SW 1271 (cell line): ENCODE measurements at places on chromosomes 12 and 14.
A peak's percentile ranks its signal among the peaks of the same experiment; 100 is the strongest.

DNA sequence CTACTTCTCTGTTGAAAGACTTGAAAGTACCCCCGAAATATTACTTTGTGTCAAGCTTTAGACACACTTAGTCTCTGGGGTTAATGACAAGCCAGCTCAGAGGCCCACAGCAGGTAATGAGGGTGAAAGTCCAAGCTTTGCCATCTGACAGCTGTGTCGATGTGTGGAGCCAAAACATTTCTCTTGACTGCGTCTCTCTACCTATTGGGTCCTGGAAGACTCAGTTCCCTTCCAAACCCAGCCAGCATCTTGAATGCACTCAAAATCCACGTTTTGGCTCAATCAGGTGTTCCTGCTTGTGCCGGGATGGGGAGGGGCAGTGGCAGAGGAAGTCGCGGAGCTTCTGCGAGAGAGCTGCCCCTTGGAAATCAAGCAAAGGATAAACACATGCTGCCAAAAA lies 3.2 kb downstream of the PLXNC1 start:
- DNase-seq, result no peak

- DNase-seq, result no peak
Measured at GRCh38 chr12:44362947-44363346, 513.2 kb downstream of the NELL2 start.

- no peak for DNase-seq
Measured at GRCh38 chr12:68967046-68967445, 34.1 kb upstream of the CPM start.

DNA sequence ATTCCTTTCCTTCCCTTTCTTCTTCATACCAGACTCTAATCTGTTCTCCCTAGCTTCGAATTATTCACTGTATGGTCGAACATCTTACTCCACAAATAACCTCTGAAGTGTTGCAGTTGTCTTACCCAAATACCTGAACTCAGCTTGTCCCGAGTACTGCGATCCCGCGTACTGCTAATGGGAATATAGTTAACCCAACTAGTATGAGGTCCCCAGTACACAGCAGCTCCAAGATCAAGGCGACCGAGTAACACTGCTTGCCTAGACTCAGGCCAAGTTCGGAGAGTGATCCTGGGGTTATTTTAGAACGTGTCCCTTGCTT lies 462 bp upstream of the ETNK1 start:
- no peak for DNase-seq

DNA sequence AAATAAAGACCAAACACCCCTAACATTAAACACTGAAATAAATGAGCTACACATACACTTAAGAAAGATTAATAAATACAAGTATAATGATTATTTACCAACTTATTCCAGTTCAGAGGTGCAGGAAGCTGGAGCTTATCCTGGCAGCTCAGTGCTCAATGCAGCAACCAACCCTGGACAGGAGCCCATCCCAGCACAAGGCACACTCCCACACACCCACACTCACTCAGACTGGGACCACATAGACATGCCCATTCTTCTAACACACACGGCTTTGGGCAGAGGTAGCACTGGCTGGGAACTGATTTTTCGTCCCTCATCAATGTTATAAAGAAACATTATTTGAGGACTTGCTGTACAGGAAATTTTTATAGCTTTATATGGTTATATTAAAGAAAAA lies 797.4 kb downstream of the RPS29 start:
- DNase-seq, result no peak

- no peak for DNase-seq
Measured at GRCh38 chr14:89849931-89850330, 104.6 kb downstream of the EFCAB11 start.

GRCh38 chr12:69553628-69554248 lies 31.5 kb upstream of the CCT2 start:
- no peak for DNase-seq

DNA sequence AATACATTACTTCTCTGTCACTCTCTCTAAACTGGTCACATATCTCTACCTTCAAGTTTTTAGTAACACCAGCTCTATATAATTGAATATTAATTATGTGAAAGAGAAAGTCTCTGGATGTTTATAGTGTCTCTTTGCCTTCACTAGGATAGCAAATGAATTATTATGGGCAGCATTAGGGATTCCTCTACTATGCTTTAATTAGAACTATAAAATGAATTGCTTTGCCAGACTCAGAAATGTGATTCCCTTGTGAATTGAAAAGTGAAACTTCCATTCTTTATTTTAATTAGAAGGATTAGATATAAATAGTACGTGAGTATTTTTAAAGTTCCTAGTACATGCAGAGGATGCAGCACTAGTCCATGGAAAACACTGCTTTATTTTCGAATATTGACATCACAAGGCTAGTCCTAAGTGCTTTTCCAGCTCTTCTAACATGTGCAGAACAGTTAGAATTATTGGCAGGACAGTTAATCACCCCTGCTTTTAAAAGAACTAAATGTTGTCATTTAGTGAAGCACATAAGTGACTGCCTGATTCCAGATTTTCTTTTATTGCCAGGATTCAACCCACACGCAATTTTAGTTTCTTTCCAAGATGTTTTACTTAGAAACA lies 23.0 kb upstream of the REP15 start:
- no peak for DNase-seq

GRCh38 chr12:3420693-3421092 lies 70.3 kb upstream of the PRMT8 start:
- no peak for DNase-seq

DNA sequence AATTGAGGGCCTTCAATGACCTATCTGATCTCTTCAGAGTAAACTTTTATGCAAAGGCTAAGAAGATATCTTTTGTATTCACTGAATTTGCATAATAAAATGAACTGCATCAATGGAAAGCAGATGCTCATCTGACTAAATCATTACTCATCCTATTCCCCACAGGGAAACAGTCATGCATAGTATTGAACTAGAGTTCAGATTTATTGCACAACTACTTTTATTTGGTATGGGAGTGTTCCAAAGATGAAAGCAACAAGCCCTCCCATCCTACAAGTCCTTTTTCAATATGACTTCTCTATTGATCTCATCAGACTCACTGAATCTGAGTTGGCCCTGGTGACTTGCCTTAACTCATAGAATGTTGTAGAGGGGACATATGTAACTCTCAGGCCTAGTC lies 159.8 kb downstream of the KITLG start:
- peak; percentile 5 for DNase-seq

GRCh38 chr14:99284254-99285004 lies 12.4 kb upstream of the BCL11B start:
- DNase-seq, result no peak

DNA sequence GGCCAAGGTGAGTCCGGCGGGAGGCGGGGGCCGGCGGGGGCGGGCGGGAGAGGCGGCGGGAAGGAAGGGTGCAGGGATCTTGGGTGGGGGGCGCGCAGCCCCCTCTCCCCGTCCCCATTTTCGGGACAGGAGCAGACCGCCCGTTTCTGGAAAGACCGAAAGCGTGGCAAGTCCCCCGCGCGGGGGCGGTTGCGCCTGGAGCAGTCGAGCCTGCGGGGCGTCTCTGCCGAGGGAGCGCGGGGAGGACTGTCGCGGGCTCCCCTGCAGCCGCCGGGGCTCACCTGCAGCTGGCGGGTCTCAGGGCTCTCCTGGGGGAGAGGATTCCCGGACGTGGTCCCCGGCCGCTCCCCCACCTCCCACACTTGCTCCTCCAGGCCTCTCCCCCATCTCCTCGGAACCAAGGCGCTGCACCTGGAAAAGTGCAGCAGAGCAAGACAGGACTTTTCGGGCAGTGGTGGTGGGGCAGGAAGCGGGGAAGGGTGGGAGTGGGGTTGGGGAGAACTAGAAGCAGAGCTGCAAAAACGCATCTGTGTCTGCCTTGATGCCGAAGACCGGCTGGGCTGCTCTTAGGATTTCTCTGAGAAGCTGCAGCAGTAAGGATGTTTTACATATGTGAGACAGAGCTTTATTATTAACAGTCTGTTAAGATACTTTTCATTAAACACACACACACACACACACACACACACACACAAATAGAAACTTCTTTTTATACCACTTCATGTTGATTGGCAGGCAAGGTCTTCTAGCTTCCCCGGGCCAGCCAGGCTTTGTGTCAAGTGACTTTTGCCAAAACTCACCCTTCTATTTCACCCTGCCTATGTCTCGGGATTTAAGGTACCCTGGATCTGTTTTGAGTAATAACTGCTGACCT lies 677 bp downstream of the C12orf75 start:
- DNase-seq, result no peak

GRCh38 chr14:75238756-75239455 lies 39.7 kb upstream of the FOS start:
- no peak for DNase-seq

DNA sequence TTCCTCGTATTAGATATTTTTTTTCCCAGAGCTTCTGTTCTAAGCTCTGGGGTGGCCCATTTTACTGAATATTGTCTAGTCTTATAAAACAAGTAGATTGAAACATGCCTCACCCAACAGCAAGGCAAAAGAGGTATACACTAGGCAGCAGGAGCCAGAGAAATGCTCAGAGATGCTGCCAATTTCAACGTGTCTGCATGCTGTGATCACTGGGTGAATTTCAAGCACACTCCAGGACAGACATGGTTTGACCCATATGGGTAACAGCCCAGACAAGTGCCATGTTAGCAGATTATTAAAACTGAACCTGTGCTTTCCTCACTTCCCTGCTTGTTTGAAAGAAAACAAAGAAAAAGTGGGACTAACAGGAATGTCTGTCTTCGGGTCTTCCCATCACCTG lies 321.3 kb downstream of the MED13L start:
- DNase-seq, result no peak

GRCh38 chr14:61003571-61003970 lies 22.5 kb downstream of the SLC38A6 start:
- DNase-seq, result no peak

GRCh38 chr12:132308853-132309595 lies 20.4 kb downstream of the GALNT9 start:
- no peak for DNase-seq

DNA sequence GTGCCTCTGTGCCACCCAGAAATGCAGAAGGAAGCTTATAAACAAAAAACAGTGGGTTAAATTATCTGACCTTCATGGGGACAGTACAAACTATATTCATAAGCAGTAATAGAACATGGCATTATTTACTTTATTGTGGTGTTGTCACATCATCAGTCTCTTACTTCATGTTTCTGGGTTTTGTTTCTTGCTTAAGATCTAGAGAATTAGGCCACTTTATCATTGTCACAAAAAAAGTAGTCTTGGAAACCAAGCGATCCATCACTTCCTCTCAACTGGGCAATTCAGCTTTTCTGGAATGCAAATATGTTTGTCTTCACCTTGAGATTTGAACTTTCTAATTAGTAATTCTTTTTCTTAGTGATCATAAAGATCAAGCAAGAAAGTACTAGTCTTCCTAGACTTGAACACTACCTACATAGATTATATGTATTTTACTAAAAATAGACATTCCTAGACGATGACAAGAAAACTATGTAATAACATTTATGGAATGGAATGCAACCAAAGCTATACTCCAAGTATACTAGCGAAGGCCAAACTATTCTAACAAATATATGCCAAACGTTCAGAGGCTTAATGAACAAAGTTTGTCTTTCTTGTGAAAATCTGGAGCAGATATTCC lies 363.4 kb downstream of the DAD1 start:
- no peak for DNase-seq

GRCh38 chr12:56719056-56719455 lies 6.0 kb downstream of the NACA start:
- no peak for DNase-seq

GRCh38 chr14:54300881-54301280 lies 95.9 kb upstream of the CDKN3 start:
- no peak for DNase-seq

GRCh38 chr14:34111953-34112352 lies 161.1 kb upstream of the EGLN3 start:
- DNase-seq, result no peak

DNA sequence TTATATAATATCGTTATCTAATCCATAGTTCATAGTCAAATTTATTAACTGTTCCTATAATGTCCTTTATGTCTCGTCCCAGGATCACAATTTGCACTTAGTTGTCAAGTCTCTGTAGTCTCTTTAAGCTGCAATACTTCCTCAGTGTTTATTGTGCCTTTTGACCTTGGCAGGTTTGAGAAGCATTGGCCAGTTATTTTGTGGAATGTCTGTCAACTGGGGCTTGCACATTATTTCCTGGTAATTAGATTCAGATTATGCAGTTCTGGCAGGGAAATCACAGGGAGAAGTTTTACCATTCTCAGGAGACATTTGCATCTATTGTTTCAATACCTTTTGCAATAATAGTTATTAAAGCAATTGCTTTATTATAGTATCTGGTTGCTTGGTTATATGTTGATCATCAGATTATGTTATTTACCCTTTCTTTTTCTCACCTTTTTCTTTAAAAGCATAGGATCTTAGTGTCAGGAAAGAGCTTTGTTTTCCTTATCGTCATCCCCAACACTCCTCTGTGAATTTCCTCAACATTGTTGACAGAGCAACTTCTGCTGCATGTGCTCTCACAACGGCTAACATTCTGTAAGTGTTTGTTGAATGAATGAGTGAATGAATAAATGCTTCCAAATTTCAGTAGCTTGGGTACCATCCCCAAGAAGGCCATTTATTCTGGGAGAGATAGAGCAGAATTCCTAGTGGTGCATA lies 3.7 kb upstream of the ART4 start:
- no peak for DNase-seq

GRCh38 chr12:51421266-51421884 lies 3.3 kb upstream of the SLC4A8 start:
- peak; percentile 64 for DNase-seq

DNA sequence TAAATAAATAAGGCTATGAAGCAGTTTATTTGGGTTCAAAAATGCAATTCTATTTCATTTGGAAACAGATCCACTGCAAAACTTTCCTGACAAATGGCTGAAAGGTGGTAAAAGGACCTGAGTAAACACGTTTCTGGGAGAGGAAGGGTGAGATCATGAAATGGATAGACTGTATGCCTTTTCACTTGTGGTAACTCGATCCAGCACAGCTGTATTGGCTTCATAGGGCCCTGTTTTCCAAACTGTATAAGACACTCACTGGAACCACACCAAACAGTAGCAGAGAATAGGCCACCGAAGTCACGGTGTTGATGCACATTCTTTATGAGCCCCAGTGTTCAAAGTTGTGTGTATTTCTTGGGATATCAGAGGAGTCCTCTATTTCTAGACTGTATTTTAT lies 325.2 kb upstream of the DIO2 start:
- DNase-seq, result no peak

DNA sequence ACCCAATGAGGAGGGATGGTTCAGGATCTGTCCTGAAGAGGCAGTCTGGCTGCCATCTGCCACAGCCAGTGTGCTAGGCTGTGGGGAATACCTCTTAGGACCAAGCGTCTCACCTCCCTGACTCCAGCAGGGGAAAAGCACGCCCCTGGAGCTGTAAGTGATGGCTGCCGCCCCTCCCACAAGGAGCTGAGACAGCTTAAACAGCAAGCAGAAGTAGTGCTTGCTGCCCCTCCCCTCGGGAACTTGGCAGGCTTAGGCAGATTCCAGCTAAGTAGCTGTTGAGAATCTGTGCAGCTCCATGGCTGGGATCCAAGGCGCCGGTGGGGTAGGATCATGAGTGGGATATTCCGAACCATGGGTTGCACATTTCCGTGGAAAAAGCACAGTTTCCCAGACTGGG lies 360.4 kb upstream of the MDGA2 start:
- no peak for DNase-seq

- no peak for DNase-seq
Measured at GRCh38 chr14:68384881-68385280, 408.0 kb downstream of the ZFP36L1 start.
